Bronchial epithelial cell (primary cell): ENCODE measurements at places on chromosomes 16 and 17.
A peak's percentile ranks its signal among the peaks of the same experiment; 100 is the strongest.

DNA sequence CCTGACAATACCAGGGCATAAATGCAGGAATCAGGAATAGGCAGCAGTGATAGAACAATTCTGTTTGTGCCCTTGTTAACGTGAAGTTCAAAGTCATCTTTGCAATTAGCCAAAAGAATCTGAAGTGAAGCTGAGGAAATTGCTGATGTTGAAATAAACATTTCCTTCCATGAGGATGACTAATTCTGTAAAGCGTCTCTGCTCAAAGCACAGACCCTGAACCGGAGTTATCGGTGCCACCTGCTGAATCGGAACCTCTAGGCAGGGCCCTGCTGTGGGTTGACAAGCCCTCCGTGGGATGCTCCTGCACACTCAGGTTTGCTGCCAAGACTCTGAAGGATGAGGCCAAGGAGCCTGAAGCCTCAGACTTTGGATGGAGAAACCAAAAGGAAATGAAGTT lies 37.0 kb upstream of the CDH1 start:
- peak; percentile 32 for DNase-seq

GRCh38 chr17:39104046-39104445 lies 47.4 kb downstream of the PLXDC1 start:
- DNase-seq = no peak

- DNase-seq = no peak
Observed at GRCh38 chr16:67017421-67017750, 11.6 kb upstream of the CBFB start.

GRCh38 chr17:32357615-32358014 lies 7.7 kb downstream of the ZNF207 start:
- DNase-seq = peak; percentile 63

DNA sequence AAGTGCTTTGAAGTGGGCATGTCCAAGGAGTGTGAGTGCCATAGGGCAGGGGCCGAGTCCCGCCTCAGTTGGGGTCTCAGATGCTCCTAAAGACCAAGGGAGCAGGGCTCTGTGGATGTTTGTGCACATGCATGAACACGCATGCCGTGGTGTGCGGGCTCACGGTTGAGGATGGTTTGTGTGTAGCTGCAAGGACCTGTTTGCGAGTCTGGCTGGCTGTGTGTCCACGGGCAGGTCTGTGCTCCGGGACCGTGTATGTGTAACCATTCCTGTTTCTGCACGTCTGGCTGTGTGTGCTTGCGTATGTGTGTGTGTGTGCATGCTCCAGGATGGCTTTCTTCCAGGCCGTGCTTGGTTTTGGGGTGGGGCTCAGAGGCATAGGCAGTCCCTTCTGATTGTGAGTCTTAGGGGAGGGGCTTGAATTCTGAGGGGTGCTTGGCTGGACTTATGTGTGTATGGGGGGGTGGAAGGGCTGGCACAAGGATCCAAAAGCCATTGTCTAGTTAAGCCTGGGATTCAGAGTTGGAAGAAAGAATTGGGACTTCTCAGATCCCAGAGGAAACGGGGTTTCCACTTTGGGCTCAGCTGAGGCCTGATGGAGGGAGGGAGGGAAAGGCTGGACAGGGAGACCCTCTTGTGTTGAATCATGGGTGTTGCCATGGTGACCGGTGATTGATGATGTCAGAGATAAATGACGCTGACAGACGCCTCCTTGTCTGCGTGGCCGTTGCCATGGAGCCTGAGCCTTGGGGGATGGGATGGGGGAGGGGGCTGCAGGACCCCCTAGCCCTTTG lies 14.4 kb downstream of the GJD3 start:
- peak; percentile 93 for DNase-seq

DNA sequence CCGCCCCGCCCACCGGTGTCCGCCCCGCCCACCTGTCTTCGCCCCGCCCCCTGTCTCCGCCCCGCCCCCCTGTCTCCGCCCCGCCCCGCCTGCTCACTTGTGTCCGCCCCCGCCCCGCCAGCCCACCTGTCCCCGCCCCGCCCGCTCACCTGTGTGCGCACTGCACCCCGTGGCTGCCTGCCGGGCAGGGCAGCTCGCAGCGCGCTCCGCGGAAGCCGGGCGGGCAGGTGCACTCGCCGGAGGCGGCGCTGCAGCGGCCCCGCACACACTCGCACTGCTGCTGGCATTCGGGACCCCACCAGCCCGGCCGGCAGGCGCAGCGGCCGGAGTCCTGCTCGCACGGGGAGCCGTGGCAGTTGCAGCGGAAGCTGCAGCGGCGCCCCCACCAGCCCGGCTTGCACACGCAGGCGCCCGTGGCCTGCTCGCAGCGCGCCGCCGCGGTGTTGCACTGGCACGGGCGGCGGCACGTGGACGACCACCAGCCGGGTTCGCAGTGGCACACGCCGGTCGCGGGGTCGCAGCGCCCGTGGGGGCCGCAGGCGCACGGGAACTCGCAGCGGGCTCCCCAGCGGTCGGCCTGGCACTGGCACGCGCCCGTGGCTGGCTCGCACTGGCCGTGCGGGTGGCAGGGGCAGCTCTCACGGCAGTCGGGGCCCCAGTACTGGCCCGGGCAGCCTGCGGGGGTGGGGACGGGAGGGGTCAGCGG lies 2.1 kb downstream of the SCARF1 start:
- DNase-seq = peak; percentile 40

GRCh38 chr16:67242138-67242730 lies 5.0 kb downstream of the FHOD1 start:
- no peak for DNase-seq

- no peak for DNase-seq
Observed at GRCh38 chr17:62933501-62934385, 32.3 kb upstream of the TANC2 start.

DNA sequence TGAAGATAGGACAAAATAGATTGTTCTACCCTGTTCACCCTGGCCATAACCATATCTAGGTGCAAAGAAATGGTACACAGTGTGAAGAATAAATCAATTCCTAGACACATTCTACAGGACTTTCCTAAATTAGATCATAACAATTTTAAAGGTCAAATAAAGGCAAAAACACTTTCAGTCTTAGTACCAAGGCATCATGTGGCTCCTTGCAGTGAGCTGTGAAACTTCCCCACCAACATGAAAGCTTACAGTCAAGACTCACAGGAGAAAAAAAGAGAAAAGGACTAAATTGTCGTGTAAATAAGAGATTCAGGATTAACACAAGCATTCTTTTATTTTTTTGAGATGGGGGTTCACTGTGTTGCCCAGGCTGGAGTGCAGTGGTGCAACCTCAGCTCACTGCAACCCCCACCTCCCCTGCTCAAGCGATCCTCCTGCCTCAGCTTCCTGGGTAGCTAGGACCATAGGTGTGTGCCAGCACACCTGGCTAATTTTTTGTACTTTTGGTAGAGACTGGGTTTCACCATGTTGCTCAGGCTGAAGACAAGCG lies 14.2 kb downstream of the NSMCE1 start:
- no peak for DNase-seq

DNA sequence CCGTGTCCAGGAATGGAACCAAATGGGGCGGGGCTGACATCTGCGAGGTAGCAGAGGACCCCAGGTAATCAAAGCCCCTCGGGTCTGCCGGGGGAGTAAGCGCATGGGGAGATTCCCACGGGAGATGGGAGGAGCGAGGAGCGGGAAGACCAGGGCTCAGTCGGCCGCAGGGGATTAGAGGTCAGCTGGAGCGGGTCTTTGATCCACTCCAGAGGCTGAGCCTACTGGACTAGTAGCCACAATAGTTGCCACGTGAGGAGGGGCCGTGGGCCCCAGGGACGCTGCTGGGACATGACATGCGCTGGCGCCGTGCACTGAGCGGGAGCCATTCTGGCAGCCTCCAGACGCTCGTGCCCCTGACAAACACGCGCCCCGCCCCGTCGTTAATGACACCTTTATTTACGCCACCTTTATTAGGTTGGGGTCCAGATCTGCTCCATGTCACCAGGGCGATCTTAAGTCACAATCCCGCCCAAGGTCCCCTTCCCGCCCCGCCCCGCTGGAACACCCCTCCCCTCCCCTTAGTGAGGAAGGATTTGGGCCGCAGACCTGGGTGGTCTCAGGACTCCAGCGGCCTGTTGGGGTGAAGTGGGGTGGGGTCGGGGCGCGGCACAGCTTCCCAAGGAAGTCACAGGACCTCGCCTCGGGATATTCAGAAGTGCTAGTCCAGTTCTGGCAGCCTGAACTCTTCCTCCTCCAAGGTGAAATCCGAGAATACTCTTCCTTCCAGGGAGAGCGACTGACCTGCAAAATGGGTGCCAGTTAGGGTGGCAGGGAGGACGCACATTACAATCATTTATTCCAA lies 15.0 kb downstream of the PPY start:
- DNase-seq = no peak

- no peak for DNase-seq
Observed at GRCh38 chr17:9309216-9309615, 266.4 kb downstream of the STX8 start.

DNA sequence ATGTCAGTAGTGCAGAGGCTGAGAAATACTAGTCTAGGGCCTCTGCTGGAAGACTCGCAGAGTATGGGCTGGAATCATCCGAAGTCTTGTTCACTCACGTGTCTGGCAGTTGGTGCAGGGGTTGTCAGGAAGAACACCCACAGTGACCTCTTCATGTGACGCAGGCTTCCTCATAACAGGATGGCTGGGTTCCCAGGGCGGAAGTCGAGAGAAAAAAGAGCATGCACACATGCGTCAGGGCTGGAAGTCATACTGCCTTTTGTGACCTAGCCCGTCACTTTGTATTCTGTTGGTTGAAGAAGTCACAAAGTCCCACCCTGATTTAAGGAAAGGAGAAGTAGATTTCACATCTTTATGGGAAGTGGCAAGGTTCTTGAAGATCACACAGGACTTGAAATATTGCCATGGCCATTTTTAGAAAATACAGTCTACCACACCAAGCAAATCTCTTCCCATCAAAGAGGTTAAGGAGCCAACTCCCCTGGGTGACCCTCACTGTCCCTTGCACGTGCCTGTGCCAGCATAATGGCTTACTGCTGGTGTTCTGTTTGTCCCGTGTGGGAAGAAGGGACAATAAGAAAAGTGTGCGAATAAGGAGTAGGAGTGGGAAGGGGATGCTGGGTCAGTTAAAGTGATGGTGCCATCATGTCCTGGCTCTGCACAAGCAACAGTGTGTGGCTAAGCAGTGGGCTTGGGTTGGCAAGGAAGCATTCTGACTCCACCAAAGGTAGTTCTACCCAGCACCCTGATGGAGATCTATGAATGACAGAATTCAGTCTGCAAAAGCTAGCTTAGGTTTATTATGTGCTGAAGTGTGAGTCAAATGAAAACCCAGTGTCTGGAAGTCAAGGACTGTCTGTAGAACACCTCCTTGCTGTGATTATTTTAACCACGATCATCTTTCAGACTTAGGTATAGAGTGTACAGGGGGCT lies 28.1 kb downstream of the HEATR3 start:
- no peak for DNase-seq

DNA sequence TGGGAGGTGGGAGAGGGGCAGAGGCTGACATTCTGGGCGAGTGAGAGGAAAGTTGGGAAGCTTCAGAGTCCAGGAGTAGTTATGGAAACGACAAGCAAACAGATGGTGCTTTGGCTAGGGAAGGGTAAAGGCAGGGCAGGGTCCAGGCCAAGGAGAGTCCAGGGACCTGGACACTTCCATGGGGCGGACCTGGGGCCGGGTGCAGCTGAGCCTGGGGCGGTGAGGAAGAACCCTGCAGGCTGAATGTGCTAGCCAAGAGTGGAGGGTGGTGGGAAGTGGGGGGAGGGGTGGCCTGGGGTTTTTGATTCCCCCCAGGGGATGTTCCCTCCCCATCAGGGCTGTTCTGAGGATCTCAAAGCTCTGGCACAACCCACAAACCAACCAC lies 2.6 kb downstream of the PPP1R9B start:
- DNase-seq = no peak

DNA sequence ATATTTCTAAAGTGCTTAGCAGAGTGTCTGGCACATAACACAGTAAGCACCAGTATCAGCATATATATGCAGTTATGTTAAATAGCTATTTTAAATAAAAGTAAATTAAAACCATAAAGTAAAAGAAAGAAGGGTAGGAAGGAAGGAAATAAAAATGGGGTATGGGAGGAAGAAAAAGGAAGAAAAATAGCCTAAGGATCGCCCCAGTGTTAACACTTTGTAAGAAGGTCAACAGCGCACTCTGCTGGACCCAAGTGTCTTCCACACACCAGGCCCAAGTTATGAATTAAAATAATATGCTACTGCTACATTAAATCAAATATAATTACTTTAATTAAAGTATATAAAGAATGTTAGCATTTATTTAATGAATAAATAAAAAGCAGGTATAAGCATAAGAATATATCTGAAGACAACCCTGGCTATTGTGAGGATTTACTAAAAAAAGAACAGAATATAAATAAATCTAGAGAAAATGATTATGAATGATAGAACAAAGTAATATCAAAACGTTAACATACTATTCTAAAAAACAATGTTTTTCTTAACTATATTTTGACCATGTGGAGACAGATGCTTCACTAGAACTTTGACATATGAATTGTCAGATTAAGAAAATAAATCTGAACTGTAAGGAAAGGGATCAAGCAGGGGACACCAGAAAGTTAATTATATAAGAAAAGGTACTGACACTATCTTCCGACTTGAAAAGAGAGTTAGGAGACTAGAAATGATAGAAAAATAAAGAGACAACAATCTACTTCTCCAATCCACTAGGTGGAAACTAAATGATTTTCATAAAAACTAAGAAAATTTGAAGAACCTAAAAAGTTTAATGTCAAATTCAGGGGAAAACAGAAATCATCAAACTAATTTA lies 25.9 kb downstream of the BRIP1 start:
- peak; percentile 52 for DNase-seq

DNA sequence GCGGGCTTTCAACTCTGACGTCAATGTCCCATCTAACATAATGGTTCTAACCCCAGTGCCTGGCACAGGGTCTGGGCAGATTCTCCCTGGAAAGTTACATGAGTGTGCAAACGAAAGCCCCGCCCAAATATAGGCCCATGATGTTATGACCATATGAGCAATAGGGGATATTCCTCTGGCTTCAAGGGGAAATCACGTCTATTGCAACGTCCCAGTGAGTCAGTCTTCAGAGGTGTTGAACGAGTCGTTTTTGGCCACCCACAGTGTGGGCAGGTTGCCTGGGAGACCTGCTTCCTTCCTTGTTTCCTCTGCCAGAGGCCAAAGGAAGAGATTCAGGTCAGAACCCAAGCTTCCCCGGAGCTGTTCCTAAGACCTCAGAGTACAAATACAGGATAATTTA lies 30.3 kb downstream of the PIK3R5 start:
- peak; percentile 87 for DNase-seq
